ENCODE measurements at places on chromosomes 5 and 9.

DNA sequence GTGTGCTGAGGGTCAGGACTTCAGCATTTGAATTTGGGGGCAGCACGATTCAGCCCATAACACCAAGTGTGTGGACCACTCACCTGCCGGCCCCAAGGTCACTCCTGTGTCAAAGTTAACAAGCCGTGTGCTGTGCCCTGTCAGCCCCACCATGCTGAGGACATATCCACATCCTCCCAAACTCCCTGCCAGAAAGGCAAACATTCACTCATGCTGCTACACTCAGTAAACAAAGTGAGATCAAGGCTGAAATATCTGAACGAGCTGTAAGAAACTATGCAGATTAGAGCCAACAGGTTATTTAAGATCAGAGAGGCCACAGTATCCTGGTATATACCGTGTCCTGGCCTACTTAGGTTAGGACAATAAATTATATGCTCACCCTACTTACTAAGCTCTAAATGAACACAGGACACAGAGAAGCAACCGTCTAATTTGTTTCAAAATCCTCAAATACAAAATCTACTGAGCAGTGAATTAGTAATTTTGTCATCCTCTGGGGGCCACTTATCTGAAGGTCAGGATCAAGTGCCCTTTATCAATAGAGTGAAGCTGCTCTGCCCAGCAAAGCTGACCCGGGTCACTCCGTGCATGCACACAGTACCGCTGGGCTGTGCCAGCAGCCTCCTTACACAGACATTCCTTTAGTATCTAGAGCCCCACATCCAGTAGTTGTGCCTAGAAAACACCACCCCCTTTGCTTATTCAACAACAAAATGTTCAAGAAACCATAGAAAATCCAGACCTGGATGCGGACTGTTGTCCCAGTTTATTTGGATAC is 28.2 kb downstream of the RETREG1 start:
- no peak for DNase-seq

- DNase-seq, result no peak
Observed at GRCh38 chr5:137727623-137728022, 8.3 kb downstream of the KLHL3 start.

DNA sequence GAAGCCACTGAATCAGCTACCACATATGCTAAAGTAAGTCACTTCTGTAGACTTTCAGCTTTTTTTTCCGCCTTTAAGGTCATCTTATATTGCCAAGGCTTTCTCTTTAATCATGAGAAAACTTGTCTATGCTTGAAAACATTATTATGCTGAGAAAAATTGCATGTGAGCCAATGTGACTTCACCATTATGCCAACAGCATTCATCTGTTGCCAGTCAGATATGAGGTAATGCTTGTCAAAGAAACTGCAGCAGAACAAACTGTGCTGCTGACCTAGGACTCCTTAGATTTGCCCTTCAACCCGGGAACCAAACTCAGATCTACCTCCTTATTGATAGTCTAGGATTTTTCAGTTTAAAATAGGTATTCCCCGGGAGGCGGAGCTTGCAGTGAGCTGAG is 34.3 kb downstream of the SLC44A1 start:
- DNase-seq, result no peak

GRCh38 chr9:122498883-122499288 is 11.7 kb upstream of the OR1J2 start:
- DNase-seq, result peak; percentile 57

- no peak for DNase-seq
Observed at GRCh38 chr5:60943624-60944023, 1.2 kb downstream of the ERCC8 start.

DNA sequence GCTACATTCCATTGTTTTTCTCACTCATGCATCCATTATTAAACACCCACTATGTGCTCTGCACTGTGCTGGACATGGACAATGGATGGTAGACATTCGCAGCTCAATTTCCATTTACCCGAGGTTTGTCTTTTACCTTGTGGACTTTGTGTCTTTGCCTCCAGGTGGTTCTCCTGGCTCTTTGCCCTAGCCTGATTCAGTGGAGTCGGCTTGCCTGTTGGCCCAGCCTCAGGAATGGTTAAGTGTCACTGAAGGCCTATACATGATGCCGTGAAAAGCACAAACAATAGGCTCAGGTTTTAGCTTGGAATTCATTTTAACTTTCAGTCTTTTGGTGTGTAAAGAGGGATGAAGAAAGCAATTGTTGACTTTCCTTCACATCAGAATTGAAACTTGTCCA is 16.5 kb upstream of the DMRT3 start:
- DNase-seq, result no peak

DNA sequence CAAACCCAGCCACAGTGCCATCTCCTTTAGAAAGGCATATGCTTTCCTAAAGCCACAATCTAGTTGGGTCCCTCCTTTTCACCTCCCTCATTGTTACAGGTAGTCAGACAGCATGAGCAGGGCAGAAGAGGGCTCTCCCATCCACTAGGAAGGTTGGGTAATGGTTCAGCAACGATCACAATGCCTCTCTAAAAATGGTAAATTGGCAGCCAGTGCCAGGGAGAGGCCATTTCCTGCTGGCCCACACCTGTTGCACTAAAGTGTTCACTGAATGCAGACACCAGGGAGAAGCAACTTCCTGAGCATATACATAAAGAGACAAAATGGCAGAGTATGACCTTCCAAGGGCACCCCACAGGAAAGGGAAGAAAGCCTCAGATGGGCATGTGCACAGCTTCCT is 31.3 kb upstream of the DAP start:
- DNase-seq, result no peak

GRCh38 chr9:114077162-114077837 is 800 bp downstream of the AMBP start:
- no peak for DNase-seq

DNA sequence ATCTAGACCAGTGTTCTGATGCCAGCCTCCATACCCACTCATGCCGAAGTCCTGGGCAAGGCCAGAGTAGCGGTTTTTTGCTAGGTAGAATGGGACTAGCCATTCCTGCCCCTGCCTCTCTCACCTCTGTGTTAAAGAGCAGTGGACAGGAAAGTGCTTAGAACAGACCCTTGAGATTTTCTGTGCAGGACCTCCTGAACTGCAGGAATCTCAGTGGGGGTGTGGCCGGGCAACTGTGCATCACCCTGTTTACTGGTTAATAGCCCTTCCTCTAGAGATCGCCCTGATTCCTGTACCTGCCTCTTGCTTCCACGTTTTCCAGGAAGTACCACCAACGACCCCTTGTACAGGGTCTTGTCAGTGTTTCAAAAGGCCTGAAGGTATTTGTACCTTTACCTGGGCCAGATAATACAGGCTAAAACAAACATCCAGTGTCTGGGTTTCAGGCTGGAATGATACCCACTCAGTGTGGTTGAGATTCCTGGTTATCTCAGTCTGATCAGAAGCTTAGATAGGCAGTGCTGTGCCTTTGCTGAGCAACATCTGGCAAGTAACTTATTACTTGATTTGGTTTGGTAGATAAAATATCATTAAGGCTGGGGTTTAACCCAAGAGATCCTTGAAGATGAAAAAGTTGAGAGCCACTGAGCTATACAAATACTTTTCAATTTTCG is 65.9 kb downstream of the RGS3 start:
- no peak for DNase-seq

- DNase-seq, result no peak
Observed at GRCh38 chr9:257957-258356, 43.3 kb downstream of the DOCK8 start.

DNA sequence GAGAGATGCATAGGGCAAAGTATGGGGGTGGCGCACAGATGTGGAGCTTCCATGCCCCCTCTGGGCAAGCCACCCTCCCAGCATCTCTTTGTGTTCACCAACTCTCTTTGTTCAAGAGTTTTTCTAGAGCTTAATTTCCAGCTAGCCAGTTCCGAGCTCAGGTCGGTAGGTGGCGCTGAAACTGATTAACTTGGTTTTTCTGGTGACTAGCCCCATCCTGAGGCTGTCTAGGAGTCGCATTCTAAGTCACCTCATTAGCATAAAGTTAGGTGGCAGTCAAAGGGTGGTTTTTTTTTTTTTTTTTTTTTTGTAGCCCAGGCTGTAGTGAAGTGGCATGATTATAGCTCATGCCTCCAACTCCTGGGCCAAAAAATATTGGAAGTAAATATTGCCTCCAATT is 476.4 kb downstream of the KDM4C start:
- DNase-seq, result no peak

- DNase-seq, result no peak
Observed at GRCh38 chr5:147621016-147621415, 111.1 kb upstream of the DPYSL3 start.

GRCh38 chr9:108569624-108570023 is 286.2 kb downstream of the ACTL7B start:
- no peak for DNase-seq

DNA sequence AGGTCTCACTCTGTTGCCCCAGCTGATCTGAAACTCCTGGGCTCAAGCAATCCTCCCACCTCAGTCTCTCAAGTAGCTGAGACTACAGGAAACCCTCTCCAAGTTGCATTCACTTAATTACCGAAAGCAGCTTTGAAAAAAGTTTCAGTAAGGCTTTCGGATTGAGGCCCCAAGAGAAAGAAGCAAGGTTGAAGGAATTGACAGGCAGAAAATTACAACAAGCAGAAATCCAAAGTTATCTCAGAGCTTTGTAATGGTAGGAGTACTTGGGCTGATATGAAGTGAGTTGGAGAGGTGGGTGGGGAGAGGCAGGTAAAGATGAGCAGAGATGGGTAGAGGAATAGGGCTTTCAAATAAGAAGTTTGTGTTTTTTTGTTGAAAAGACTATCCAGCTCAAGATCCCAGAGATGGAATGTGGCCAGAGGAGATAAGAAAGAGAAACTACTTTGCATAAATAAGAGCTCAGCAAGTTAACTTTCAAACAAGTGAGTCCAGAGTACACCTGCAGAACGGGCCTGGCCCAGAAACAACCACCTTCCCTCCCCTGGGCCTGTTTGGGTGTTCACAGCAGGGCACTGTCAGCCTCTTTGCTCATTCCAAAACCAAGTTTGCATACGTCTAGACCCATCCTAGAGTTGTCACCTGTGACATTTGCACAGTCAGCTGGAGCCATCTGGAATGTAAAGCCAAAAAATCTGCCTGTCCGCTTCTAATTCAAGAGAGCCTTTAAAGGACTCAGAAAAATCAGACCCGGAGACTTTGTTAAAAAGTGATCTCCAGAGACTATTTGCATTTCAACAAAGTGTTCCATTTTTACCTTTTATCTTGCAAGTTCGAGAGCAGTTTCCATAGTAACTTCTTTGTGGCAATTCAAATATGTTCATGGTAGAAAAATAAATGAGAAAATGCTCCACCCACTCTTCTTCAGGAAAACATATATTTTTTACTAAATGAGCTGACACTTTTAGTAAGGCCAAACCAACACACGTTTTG is 2.2 kb upstream of the CLINT1 start:
- no peak for DNase-seq

DNA sequence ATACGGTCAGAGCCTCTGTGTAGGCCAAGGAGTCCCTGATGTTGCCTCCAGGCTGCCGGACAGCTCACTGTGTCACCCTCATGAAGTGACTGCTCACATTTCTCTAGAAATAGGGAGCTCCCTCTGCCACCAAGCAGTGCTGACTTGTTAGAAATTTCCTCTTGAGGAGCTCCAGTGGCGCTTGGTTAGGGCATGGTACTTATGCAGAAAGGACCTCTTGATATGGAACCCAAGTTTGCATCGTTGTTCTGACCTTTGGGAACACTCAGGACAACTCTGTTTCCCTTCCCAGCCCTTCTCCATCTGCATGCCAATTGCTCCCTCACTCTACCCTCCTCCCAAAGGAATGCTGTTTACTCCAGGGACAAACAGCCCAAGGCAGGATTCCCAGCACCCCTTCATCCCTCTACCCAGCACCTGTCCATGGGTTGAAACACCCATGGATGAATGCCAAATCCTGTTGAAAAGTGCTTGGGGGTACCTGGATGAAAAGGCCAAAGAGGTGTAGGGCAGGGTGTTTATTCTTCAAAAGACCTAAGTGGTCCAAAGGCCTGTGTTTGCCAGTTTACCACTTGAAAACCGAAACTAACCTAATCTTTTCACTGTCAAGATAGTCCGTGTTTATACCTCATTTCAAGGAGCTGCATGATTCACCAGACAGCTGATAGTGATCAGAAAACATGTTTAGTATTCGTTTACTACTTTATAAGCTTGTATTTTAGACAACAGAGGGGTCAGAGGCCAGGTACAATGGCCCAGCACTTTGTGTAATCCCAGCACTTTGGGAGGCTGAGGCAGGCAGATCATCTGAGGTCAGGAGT is 51.1 kb downstream of the KLF4 start:
- DNase-seq, result peak; percentile 58

DNA sequence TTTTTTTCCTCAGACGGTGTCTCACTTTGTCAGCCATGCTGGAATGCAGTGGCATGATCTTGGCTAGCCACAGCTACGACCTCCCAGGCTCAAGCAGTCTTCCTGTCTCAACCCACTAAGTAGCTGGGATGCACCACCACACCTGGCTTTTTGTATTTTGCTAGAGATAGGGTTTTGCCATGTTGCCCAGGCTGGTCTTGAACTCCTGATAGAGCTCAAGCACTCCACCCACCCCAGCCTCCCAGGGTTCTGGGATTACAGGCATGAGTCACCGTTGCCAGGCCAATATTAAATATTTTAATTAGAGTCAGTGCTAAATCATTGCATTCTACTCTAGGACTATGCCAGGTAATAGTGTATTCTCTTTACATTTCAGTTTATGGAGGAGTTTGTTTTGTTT is 41.5 kb downstream of the UBE2R2 start:
- no peak for DNase-seq

- no peak for DNase-seq
Observed at GRCh38 chr9:114484854-114485443, 20.3 kb downstream of the WHRN start.

DNA sequence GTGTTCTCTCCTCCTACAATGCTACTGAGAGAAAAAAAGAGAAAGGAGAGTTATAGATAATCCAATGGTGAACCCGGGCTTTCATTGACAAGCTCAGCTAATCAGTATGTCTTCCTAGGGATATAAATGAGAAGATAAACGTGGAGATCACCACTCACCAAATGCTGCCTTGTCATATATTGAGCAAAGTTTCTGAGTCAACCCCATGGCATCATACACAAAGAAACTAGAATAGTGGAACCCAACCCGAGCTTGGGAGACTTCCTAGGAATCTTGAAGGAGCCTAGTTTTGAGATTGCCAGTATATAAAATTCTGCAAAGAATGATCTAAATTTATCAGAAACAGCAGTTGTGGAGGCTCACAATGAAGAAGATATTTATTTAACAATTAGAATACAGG is 47.8 kb downstream of the PTPN3 start:
- DNase-seq, result no peak

- no peak for DNase-seq
Observed at GRCh38 chr9:137924169-137924568, 46.6 kb downstream of the CACNA1B start.

All from ecto neural progenitor cell (in vitro differentiated cells).